ENCODE measurements at places on chromosomes 1 and 21. TPM values are rescaled to one million over a fixed set of nuclear protein-coding genes. Genes with fewer than 3 reads are reported as not detected.

LAD1 gene
- 11.1 TPM for total RNA-seq

DNA sequence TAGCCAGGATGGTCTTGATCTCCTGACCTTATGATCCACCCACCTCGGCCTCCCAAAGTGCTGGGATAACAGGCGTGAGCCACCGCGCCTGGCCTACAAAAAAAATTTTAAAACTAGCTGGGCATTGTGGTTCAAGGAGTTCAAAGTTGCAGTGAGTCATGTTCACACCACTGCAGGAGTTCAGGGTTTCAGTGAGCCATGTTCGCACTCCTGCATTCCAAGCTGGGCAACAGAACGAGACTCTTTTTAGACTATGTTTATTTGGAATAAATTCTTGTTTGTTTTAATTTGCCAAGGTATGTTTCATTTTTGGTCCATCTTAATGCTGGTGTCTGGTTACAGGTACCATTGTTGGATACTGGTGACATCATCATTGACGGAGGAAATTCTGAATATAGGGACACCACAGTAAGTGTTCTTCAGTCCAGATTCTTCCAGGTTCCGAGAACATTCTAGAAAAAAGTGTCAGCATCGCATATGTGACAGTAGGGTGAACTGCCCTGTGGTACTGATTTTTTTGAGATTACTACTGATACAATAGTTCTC, 3.9 kb downstream of the PGD start:
- DNase-seq: no peak

DNA sequence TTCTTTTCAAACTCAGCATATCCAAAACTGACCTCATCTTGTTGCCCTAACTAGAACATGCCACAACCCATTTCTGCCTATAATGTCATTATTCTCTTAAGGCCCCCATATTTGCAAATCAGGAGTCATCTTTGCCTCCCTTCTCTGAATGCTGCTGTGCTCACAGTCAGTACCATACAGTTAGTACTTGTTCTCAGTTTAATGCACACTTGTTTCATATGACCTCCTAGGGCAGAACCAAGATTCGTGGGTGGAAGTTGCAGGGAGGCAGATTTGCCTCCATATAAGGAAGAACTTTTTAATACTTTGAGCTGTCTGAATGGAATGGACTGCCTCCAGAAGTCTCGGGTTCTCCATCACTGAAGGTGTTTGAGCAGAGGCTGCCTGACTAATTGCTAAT, 9.2 kb downstream of the CAP1 start:
- DNase-seq: no peak

DNA sequence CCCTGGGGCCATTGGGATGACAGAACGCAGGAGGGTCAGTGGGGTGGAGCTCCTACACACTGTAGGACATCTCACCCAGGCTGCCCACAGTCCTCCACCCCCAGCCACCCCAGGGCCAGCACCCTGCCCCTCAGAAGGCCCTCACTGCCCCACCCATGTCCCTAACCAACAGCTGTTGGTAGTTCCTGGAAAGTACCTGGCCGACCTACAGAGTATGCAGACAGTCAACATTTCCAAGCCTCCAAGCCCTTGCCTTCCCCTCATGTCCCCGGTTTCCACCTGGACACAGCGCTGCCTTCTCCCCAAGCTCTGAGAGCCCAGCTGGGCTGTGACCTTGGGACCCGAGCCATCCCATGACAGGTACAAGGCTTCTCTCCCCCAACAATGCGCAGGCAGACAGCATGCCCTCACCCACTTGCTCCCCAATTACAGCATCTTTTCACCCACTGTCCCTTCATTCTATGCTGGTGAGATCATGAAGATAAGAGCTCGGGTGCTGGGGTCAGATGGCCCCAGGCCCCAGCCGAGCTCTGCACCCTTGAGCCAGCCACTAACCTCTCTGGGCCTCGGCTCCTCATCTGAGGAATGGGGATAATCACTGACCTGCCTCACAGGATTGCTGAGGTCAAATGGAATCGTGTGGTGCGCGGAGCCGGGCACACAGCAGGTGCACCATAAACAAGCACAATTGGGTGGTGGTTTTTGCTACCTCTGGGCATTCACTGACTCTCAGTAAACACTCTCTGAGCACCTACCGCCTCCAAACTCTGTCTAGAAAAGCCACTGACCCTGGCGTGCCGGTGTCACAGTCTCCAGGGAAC, 11.2 kb downstream of the LAPTM5 start:
- DNase-seq: no peak

GRCh38 chr1:89699451-89699986, 66.6 kb downstream of the LRRC8C start:
- no peak for DNase-seq

GRCh38 chr1:62727656-62728407, 39.6 kb upstream of the DOCK7 start:
- DNase-seq: no peak

KRTAP22-1 gene
- not detected for total RNA-seq

All from thoracic aorta (tissue), 2 donors.